ENCODE measurements at places on chromosomes 1 and 21.

DNA sequence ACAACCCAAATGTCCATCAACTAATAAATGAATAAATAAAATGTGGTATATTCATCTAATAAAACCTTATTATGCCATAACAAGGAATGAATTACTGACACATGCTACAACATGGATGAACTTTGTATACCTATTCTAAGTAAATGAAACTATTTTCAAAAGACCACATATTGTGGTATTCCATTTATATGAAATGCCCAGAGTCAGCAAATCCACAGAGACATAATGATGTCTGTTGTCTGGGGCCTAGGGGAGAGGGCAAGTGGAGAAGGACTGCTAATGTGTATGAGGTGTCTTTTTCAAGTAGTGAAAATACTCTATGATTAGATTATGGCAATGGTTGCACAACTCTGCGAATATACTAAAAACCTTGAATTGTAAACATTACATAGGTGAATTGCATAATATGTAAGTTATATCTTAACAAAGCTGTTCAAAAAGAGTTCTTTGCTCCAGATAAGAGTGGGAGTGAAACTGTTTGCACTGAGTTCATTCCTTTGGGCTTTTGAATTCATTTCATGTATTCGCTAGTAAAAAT lies 464.2 kb downstream of the NUF2 start:
- DNase-seq: no peak

DNA sequence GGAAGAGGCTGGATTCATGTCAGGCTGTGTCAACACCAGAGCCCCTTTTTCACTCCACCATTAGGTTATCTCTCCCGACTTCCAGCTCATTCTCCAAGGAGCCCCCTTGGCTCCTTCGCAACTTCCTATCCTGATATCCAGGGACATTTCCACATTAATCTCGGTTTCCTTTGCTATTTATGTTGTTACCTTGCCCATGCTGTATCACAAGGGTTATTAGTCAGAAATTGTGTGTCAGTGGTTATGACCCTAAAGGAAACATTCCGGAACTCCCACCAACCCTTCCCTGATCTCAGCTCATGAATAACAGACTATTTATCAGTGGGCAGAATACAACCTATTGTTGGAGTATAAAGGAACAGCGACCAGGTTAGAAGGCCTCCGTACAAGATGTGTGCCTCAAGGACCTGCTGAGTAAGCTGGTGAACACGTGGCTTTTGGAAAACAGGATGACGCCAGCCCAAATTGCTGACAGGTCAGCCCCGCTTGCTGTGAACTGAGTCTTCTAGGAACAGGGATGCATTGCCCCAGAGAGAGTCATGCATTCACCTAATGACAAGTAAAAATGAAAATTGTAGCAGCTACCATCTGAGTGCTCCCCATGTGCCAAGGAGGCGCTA lies 121.5 kb downstream of the PLPP3 start:
- no peak for DNase-seq

- DNase-seq: no peak
Observed at GRCh38 chr1:70812442-70813109, 235.0 kb downstream of the PTGER3 start.

- no peak for DNase-seq
Observed at GRCh38 chr1:2326524-2326923, 64.8 kb downstream of the MORN1 start.

- DNase-seq: no peak
Observed at GRCh38 chr1:78622548-78622947, 2.3 kb downstream of the IFI44L start.

- no peak for DNase-seq
Observed at GRCh38 chr1:168243198-168243597, 17.4 kb downstream of the SFT2D2 start.

DNA sequence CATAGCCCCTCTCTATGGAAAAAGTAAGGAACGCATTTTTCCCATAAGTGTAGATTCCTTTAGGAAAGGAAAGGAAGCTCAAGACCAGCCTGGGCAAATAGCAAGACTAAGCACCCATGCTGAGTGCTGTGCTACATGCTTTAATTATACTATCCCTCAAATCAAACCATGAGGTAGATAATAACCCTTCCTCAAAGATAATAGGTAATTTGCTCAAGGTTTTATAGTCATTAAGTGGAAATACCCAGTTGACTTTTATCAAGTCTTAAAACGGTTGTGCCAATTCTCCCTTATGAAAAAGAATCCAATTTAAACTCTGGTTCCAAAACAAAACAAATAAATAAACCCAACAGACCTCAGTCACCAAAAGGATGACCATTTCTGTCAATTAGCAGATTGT lies 3.4 kb downstream of the KIAA0319L start:
- no peak for DNase-seq

- no peak for DNase-seq
Observed at GRCh38 chr1:106880226-106880625, 176.2 kb upstream of the PRMT6 start.

DNA sequence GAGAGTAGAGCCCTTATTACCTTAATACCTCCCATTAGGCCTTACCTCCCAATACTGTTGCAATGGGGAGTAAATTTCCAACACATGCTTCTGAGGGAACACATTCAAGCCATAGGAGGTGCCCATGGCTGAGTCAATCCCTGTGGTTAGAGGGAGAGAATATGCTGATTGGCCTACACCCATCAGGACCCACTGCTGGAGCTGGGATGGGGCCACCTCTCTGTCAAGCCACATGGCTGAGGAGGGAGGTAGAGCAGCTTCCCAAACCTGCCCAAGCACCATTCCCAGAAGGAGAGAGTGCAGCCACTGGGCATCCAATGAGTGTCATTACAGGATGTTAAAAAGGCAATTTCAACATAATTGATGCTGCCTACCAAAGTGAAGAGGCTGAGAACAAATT lies 228.1 kb downstream of the C1orf94 start:
- no peak for DNase-seq

- no peak for DNase-seq
Observed at GRCh38 chr1:246587606-246588005, 21.4 kb downstream of the CNST start.

All from hematopoietic multipotent progenitor cell treated with erythropoietin and hydrocortisone succinate and interleukin-3 and kit ligand, for 8 days (in vitro differentiated cells).